ENCODE measurements at places on chromosomes 16 and 17.

DNA sequence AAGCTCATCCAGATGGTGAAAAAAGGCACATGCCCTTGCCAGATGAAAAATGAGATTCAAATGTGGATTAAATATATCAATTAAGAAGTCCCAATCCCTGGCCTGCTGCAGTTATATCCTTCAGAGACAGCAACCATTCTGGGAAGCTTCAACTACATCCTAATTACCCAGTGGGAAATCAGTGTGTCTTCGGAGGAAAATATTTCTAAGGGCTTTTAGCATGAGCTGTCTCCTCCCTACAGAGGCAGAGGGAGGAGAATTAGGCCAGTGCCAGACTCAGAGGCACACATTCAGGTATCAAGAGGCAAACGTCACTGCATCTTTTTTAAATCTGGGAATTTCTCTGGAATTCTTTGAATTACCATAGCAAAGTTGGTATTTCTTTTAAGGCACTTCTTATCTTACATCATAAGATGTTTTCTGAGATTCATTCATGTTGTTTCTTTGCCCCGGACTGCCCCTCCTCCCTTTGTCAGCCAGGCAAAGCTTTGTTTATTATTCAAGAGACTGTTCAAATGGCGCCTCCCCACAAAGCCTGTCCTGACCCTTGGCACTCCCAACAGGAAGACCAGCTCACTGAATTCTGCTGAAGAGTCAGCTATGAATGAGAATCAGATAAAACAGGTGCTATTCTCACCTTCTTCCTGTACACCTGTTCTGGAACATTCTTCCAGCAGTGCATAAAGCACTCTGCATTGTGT lies 38.3 kb upstream of the SMPD3 start:
- no peak for DNase-seq

- no peak for DNase-seq
These were observed 20.9 kb downstream of the ITGB3 start for GRCh38 chr17:47274319-47275069.

DNA sequence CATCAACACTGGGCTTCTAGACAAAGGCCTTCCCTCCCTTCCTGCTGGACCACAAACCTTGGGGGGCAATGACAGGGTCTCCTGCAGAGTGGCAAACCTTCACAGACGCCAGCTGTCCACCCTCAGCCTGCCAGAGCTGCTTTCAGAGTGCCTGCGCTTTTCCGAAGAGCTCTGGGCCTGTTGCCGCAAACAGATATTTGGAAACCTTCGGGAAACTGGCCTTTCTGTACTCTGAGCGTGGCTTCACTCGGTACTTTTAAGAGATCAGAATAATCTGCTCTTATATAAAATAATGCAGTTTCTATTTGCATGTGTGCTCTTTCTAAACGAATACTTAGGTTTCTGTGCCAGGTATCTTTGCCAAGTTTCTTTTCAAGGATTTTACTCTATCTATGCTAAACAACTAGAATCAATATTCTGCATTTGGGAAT lies 152.1 kb upstream of the CHMP6 start:
- DNase-seq, result no peak

GRCh38 chr16:89506791-89507191 lies 1.4 kb upstream of the SPG7 start:
- DNase-seq, result no peak

GRCh38 chr16:35735403-35736251 lies 2276.2 kb downstream of the TP53TG3F start:
- no peak for DNase-seq

DNA sequence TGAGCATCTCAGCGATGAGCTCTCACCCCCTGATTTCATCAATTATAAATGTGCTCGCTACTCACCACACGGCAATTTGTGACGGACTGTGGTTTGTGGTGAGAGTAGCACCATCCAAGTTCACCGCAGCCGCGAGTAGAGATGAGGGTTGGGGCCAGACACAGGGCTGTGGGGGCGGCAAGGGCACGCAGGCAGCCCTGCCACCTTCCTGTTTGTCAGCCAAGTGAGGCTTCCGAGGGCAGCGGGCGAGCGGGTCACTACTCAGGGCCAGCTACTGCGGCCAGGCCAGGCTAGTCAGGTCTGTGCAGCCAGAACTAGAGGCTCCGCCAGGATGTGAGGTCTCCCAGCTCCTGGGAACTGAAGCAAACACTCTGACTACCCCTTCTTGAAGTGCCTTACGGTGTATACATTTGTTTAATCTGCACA lies 39.6 kb upstream of the MEOX1 start:
- no peak for DNase-seq

DNA sequence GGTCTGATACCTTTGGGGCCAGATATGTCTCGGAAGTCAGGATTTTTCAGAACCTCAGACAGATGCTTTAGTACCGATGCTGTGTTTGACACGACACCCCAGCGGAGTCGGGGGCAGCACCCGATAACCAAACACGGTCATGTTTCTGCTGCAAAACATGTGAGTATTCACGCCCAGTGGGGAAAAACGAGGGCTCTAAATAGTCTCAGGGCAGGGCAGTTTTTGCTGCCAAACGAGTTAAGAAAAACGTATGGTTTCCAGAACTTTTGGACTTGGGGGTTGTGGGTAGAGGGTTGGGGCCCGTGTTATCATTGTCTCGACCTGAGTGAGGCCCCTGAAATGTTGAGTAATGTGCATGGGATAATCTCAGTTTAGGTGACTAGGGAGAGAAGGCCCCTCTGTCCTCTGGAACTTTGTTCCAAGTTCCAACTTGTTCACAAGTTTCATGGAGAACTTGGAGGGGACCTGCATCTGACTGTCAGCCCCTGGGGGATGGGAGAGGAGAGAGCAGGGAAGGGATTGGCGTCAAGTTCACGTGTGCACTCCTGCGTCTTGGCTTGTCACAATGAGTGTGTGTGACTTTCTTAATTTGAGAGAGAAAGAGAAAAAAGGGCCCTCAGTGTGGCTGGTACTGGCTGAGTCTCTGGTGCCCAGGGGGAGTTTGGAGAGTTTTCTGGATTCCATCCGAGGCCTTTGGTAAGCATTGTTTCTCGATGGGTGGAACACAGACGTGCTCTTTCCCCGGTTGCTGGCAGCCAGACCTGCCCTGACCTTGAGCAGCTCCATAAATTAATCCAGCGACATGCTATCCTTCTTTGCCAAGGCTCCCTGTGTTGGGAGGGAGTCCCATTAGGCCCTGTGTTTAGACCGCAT lies 83.9 kb upstream of the CIBAR2 start:
- no peak for DNase-seq

GRCh38 chr17:68421486-68421885 lies 35.8 kb downstream of the WIPI1 start:
- no peak for DNase-seq

- DNase-seq, result no peak
These were observed 1149.1 kb upstream of the CDH8 start for GRCh38 chr16:63185235-63185780.

DNA sequence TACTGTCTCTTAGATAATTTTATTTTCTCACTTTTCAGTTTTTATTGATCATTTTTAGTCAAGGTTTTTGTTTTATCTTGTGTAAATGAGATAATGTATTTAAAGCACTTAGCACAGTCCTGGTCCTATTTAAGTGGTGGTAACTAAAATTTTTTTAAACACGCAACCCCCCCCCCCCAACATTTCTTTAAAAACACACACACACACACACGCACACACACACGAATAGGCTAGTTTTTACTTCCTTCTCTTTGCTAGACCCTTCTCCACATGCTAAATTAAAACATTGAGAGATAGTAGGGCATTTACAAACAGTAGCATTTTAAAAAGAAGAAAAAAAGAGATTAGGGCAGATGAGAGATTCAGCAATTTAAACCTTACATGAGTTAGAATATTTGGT lies 5.0 kb downstream of the NFATC3 start:
- no peak for DNase-seq

DNA sequence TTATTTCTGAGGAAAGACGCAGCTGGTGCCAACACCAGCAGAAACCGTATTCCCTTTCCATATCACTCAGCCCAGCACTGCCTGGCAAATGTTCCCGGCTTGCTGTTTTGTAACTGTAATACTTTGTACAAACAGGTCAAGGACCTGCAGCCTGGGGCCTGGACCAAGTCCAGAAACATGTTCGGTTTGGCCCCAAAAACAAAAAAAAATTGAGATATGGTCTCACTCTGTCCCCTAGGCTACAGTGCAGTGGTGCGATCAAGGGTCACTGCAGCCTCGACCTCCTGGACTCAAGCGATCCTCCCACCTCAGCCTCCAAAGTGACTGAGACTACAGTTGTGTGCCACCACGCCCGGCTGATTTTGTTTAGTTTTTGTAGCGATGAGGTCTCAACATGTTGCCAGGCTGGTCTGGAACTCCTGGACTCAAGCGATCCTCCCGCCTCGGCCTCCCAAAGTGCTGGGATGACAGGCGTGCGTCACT lies 1.2 kb downstream of the HAGH start:
- DNase-seq, result no peak

DNA sequence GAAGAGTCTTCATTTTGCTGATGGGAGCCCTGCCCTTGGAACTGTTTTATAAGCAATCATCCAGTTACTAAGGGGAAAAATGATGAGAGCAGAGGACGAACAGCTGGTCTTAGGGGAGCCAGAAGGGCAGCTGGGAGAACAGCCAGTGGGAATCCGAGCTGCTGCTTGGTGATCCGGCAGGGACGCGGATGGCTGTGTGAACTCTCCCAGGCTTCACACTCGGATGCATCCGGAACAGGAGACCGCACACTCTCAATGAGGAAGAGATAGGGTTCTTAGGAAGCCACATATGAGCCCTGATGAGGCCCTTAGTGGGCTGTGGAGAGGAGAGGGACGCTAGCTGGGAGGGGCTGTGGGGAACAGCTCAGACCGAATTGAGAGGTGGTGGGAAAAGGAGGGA lies 5.0 kb upstream of the CACNG5 start:
- DNase-seq, result no peak

DNA sequence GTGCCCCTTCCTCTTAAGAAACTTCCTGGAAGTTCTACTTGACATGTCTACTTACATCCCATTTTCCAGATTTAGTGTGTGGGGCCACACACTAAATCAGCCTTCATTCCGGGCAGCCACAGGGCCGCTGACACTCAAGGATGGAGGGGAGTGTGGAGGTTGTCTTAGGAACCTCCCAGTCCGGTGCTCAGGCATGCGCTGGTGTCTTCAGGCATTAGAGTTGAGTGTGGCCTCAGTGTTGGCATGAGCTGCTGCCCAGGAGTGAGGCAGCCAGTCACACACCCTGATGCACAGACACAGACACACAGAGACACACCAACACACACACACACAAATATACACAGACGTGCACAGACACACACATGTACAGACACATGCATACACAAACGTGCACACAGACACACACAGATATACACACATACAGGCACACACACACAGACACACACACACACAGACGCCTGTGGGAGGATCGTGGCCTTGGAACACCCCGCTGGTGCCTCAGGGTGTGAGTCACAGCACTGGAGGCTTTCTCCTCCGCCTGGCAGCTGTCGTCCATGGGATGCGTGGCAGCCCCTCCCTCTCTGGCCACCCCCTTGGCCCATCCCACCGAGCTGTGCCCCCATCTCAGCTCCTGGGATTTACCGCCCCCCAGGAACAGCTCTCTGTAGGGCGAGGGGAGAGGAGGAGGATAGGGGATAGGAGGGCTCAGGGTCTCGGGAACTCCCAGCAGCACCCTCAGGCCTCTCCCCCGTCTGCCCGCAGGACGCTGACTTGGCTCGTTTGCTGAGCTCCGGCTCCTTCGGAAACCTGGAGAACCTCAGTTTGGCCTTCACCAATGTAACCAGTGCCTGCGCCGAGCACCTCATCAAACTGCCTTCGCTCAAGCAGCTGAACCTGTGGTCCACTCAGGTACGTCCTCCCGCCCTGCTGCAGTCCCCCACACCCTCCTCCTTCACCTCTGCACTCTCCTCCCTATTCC lies 75.6 kb upstream of the PLCG2 start:
- no peak for DNase-seq
